ENCODE measurements at places on chromosomes 16 and 17. TPM values are rescaled to one million over a fixed set of nuclear protein-coding genes. Genes with fewer than 3 reads are reported as not detected.

The KRT17 gene
- 10.0 TPM for total RNA-seq

The KRT37 gene
- total RNA-seq, result not detected

The KIF2B gene
- not detected for total RNA-seq

The ASPA gene
- 10.3 TPM for total RNA-seq

The TMED6 gene
- total RNA-seq, result 0.51 TPM

- H3K27ac ChIP-seq, result no peak overlapping the region
- no peaks in the 10 kb centered on the region for H3K36me3 ChIP-seq
- no peak overlapping the region for H3K4me3 ChIP-seq
Measured at GRCh38 chr17:72151565-72152386, 31.0 kb downstream of the SOX9 start.

DNA sequence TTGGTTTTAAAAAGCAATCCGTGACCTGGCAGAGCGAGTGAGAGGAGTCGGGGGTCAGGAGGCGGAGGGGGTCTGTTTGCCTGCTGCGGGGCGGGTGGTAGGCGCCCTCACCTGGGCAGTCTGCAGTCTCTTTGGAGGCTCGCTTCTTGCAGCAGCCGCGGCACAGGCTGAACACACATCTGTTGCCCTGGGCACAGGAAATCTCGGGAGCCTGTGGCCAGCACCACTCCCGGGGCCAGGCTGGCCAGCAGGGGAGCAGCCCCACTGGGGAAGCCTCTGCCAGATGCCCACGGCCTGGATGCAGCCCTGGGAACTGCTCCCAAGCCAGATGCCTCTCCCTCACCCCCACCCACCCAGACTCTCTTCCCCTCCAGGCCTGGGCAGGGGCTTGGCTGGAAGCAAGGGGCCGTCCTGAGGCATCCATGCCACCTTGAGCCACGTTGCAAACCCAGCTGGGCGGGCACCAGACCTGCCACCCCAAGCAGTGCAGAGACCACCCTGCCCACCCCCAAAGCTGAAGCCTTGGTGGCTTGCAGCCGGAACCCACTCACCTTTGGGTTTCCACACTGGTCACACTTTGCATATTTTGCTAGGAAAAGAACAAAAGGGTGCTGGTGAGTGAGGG, 6.6 kb downstream of the GPS1 start:
- H3K36me3 ChIP-seq, result no peaks in the 10 kb centered on the region
- H3K4me1 ChIP-seq, result no peaks in the 10 kb centered on the region
- no peak overlapping the region for H3K27ac ChIP-seq
- no peaks in the 10 kb centered on the region for H3K27me3 ChIP-seq
- peak; percentile 14 for DNase-seq
- H3K4me3 ChIP-seq, result no peak overlapping the region

DNA sequence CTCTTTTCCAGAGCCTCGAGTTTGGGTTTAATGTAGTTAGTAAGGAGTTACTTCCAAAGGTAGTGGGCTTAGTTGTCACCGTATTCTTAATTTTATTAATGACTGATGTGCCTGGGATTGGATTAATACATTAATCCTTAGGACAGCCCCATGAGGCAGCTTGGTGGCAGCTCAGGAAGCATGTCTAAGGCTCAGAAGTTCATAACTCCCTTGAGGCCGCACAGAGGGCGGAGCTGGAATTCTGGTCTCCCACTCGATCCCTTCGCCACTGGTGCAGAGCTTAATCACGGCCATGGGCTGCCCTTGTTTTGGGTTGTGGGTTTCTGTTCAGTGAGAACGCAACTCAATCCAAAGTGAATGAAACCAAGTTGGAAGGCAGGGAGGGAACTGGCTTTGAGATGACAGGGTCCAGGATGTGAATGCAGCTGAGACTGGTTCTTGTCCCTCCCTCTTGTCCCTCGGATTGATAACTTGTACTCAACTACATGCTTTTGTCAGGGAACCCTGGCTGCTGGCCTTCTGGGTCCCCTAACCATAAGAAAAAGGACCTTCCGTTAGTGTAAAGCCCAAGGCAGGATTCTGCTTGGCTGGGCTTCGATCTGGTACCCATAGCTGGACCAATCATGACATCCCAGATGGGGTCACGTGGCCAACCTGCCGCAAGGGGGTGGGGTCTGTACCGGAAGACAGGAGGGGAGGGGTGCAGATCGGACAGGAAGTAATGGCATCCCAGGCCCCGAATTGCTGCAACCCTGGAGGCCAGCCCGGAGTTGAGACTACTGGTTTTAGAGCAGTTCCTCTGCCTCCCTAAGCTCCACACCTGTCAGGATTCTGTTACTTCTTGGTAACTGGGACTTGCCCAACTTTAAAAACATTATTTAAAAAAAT, 45.4 kb downstream of the SNX20 start:
- no peaks in the 10 kb centered on the region for H3K27me3 ChIP-seq
- no peak for DNase-seq
- H3K4me1 ChIP-seq, result no peaks in the 10 kb centered on the region
- no peak overlapping the region for H3K27ac ChIP-seq
- H3K4me3 ChIP-seq, result no peak overlapping the region
- H3K36me3 ChIP-seq, result no peaks in the 10 kb centered on the region

GRCh38 chr17:4748686-4749085, 9.0 kb upstream of the CXCL16 start:
- H3K4me3 ChIP-seq, result no peak overlapping the region
- no peak for DNase-seq
- H3K4me1 ChIP-seq, result no peaks in the 10 kb centered on the region
- H3K27me3 ChIP-seq, result no peaks in the 10 kb centered on the region

GRCh38 chr17:77651988-77652387, 306.5 kb upstream of the TNRC6C start:
- DNase-seq, result no peak
- no peak overlapping the region for H3K27ac ChIP-seq
- no peaks in the 10 kb centered on the region for H3K36me3 ChIP-seq
- H3K4me1 ChIP-seq, result no peaks in the 10 kb centered on the region
- H3K27me3 ChIP-seq, result no peaks in the 10 kb centered on the region

DNA sequence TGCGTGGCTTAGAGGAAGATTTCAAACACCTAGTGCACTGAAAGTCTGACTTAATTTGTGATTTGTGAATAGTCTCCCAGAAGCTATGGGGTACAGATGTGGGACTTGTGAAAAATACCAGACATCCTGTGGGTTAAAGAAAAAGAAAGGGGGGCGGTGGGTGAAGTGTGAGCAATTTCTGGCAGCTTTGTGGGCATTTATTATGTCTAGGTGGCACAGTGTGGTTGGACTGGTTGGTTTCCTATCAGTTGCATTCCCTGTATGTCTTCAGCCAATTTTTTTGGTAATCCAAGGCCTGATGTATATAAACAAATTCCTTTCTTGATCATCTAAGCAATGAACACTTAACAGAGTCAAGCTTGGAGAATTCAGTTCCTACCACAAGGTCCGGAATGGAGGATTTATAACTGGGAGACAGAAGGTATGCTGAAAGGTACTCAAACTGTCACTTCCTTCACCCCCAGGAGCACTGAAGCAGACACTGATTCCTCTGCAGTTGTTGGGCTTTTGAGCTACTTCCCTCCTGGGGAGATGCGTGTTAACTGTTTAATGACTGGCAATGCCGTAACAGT, 211.6 kb downstream of the WWOX start:
- no peak overlapping the region for H3K27ac ChIP-seq
- no peaks in the 10 kb centered on the region for H3K27me3 ChIP-seq
- no peaks in the 10 kb centered on the region for H3K4me1 ChIP-seq
- H3K4me3 ChIP-seq, result no peak overlapping the region
- no peaks in the 10 kb centered on the region for H3K36me3 ChIP-seq
- no peak for DNase-seq

DNA sequence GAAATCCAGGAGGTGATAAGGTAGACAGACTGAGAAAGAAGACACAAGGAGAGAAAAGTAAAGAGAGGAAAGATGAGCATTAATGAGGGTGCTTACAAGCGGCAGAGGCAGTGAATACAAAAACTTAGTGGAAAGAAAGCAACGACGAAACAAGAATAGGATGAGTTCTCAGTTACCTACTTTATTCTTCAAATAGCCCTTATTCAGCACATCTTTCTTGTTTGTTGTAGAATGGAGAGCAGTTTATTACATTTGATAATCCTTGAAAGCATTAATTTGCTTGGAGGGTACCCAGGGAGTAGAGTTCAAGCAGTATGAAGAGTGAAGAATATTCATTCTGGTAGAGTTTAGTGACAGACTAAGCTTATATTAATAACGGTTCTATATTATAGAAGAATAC, 22.4 kb downstream of the PAFAH1B1 start:
- H3K4me1 ChIP-seq, result peaks cover 3% of the 10 kb centered on the region
- H3K36me3 ChIP-seq, result no peaks in the 10 kb centered on the region
- no peak overlapping the region for H3K27ac ChIP-seq
- H3K27me3 ChIP-seq, result no peaks in the 10 kb centered on the region

DNA sequence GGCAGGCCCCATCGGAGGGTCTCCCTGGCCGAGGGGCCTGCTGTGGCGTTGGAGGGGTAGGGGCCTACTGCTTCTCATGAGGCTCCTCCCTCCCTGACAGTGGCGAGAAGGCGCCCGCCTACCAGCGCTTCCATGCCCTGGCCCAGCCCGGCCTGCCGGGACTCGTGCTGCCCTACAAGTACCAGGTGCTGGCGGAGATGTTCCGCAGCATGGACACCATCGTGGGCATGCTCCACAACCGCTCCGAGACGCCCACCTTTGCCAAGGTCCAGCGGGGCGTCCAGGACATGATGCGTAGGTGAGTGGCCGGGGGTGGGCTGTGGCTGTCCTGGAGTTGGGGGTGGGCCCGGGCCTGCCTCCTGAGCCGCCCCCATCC, 1.7 kb downstream of the CDT1 start:
- no peaks in the 10 kb centered on the region for H3K36me3 ChIP-seq
- no peaks in the 10 kb centered on the region for H3K27me3 ChIP-seq
- H3K4me3 ChIP-seq, result no peak overlapping the region
- peaks cover 4% of the 10 kb centered on the region for H3K4me1 ChIP-seq
- no peak overlapping the region for H3K27ac ChIP-seq

DNA sequence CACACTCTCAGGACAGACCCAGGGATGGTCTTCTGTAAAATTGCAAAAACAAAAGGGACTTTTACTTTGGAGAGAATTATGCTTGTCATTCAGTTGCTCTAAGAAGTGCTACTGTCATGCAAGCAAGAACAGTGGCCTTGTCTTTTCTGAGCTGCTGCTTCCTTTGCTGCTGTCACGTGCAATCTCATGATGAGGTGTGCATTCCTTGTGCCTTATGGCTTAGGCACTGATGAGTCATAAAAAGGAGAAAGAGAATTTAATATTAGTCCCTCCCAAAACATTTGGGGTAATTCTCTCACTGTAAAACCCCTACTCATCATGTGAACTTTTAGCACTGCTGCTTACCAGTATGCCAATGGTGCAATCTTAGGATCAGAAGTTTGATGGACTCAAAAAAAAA, 2051.3 kb downstream of the TP53TG3F start:
- DNase-seq, result no peak
- H3K4me1 ChIP-seq, result no peaks in the 10 kb centered on the region
- H3K27me3 ChIP-seq, result no peaks in the 10 kb centered on the region
- H3K36me3 ChIP-seq, result no peaks in the 10 kb centered on the region
- no peak overlapping the region for H3K27ac ChIP-seq

GRCh38 chr17:42706732-42707131, 24.4 kb downstream of the CNTNAP1 start:
- H3K27ac ChIP-seq, result no peak overlapping the region
- no peak for DNase-seq
- H3K36me3 ChIP-seq, result peaks cover 2% of the 10 kb centered on the region
- no peak overlapping the region for H3K4me3 ChIP-seq

DNA sequence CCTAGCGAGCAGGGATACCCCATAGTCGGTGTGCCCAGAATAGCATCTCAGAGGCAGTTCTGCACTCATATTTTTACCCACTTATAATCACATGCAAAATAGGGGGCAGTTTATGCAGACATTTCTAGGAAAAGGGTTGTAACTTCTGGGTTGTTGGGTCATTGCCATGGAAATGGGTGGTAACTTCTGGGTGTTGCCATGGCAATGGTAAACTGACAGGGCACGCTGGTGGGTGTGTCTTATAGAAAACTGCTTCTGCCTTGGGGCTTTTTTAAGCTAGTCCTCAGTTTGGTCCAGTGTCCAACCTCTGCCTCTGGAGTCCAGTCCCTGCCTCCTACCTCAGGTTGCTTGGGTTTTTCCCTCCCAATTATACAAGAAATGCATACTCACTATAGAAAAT, 7.4 kb upstream of the SPAG9 start:
- no peaks in the 10 kb centered on the region for H3K27me3 ChIP-seq
- no peaks in the 10 kb centered on the region for H3K4me1 ChIP-seq
- H3K4me3 ChIP-seq, result no peak overlapping the region
- H3K27ac ChIP-seq, result no peak overlapping the region
- no peak for DNase-seq
